ENCODE measurements at places on chromosomes 7 and 10.

DNA sequence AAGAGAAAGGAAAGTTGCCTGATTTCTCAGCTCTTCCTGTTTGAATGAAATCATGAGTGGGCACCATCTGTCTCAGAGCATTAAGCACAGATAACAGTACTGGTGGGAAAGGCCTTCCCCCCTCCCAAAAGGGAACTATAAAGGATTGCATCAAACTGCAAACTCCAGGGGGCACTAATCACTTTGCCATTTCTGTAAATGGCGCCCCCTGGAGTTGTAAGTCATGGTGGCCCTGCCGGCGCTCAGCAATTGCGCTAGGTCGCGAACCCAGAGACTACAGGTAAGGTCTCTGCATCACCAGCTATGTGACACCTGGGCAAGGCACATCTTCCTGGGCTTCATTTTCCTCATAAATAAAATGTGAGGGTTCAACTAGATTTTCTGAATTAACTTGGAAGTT is 11.1 kb downstream of the LRRC4 start:
- DNase-seq = no peak

DNA sequence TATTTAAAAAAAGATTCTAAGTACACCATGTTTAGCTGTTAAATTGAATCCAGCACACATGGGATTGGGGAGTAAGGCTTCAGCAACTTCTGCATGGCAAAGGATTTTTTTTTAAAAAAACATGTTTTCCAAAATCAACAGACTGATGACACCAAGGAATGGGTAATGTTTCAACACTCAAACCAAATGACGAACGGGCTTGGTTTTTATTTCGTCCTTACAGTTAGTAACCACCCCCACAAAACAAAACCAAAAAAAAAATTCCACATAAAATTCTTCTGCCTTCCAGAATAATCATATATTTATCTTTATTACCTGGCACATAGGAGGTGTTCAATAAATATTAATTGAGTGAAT is 45.7 kb downstream of the ICA1 start:
- DNase-seq = peak; percentile 73

DNA sequence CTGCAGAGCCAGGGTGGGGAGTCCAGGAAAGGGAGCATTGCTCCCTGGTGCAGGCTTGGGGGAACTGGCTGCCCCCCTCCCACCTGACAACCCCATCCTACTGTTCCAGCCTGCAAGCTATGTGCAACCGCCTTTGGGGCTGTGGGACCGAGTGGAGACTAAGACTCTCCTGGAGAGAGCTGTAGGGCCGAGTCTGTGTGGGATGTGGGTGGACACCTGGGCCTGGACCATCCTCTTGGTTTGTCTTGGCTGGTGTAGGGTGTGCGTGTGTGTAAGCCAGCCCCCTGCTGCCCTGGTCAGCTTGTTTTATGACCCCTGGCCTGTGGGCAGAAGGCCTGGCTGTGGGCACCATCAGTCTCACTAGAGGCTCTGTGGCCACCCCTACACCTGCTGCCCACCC is 1.6 kb upstream of the RAMP3 start:
- DNase-seq = no peak

- DNase-seq = no peak
These were observed 198.5 kb downstream of the PAXIP1 start for GRCh38 chr7:154804449-154804848.

DNA sequence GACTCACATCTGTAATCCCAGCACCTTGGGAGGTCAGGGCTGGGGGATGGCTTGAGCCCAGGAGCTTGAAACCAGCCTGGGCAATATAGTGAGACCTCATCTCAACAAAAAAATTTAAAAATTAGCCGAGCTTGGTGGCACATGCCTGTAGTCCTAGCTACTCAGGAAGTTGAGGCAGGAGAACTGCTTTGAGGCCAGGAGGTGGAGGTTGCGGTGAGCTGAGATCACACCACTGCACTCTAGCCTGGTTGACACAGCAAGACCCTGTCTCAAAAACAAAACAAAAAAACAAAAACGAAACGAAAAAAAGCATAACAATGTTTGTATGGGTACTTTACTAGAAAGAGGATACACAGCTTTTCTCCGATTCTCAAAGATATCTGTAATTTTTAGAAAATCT is 31.8 kb downstream of the WNT16 start:
- no peak for DNase-seq

GRCh38 chr10:62083412-62084267 is 182.1 kb downstream of the ARID5B start:
- DNase-seq = peak; percentile 59

DNA sequence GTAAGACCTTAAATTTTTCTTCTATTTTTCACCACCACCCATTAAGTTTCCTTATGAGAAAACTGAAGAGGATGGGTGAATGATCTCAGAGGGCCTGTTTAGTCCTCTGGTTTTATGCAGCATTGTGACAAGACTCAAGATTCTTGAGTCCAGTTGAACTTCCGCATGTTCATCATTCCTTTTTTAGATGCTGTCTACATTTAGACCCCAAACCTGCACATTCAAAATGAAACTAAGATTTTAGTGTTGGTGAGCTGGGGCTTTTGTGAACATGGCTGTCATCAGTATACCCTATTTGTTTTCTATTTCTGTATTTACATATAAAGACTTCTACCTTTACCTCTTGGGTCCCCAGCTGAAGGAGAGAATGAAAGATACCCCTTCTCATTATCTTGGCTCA is 31.1 kb downstream of the NET1 start:
- no peak for DNase-seq

GRCh38 chr10:125004571-125005311 is 62.8 kb downstream of the ZRANB1 start:
- DNase-seq = no peak

DNA sequence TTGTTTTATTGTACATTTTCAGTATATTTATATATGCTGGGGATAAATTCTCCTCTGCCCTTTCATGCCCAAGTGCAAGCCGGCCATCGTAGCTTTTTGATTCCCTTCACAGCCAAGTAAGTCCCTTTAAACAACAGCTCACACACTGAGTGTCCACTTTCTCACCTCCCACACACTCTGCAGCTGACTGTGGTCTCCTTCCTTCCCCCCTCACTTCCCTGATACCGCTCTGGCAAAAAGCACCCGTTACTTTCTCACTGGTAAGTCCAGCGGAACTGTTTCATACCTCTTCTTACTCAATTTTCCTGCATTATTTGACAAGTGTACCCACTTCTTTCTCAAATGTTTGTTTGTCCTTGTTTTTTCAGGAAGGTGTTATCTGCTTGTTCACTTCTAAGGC is 35.2 kb downstream of the MGAM start:
- no peak for DNase-seq

- peak; percentile 63 for DNase-seq
These were observed 45.7 kb downstream of the LYZL2 start for GRCh38 chr10:30583778-30584415.

DNA sequence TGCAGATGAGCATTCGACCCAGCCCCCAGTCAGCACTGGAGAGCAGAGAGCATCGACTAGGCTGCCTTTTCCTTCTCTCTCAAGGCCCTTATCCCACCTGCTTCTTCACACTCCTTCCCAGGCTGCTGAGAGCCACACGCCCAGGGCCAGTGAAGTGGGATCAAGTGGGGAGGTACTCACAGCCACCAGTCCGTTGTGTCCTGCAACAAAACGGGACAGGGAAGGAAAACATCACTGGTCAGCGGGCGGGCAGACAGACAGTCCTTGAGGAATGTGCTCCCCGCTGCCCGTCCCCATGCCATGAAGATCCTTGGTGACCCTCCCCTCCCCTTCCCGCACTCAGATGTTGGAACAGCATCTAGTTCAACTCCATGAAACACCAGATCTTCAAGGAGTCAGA is 4.2 kb downstream of the PYROXD2 start:
- no peak for DNase-seq

DNA sequence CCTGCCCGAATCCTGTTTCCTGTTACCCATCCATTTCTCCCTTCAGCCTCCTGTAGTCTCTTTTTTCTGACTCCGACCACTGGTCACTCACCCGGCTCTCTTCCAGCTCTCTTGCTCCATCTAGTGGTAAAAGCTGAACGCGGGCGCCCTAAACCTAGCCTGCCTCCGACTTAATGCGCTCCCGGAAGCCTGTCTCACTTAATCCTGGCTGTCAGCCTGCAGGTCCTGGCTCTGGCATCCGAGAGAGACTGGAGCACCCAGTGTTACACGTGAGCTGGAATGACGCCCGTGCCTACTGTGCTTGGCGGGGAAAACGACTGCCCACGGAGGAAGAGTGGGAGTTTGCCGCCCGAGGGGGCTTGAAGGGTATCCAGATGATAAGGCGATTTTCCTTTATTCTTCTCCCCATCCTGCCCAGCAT is 10.3 kb downstream of the SUMF2 start:
- DNase-seq = peak; percentile 71

DNA sequence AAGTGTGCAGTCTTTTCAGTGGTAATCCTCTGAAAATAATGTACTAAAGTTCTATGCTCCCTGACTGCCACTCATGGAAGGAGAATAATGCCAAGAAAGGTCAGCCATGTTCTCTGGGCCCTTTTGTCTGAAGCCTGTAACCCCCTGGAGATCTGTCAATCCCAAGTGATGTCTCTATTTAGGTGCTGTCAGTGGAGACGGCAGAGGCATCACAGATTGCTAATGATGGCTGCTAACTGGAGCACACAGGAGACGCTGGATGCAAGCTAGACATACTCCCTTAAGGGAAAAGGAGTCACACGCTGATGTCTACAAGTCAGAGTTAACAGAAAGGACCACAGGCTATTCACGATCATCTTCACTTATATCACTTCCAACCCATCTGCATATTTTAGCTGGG is 118.8 kb downstream of the RSU1 start:
- DNase-seq = no peak

- no peak for DNase-seq
These were observed 205.8 kb upstream of the SLC26A5 start for GRCh38 chr7:103651593-103652377.

GRCh38 chr7:145718129-145718528 is 398.5 kb upstream of the CNTNAP2 start:
- no peak for DNase-seq

DNA sequence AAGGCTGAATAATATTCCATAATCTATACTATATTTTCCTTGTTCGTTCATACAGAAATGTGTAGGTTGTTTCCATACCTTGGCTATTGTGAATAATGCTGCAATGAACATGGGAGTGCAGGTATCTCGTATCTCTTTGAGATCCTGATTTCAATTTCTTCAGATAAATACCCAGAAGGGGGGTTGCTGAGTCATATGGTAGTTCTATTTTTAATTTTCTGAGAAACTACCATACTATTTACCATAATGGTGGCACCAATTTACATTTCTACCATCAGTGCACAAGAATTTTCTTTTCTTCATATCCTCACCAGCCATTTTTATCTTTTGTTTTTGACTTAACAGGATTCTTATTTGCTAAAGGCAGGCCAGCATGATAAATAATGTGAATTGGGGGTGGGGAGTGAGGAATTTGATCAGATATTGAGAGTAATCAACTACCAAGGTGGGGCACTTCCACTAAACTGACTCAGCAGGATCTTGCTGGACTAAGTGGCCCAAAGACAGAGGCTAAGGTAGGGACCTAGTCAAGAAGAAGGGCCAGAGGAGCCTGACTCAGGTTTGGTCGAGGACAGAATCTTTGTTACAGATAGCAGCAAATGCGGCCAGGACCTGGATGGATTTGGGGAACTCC is 21.5 kb upstream of the CCSER2 start:
- DNase-seq = no peak

- no peak for DNase-seq
These were observed 60.9 kb upstream of the ADGRA1 start for GRCh38 chr10:133026726-133027395.

DNA sequence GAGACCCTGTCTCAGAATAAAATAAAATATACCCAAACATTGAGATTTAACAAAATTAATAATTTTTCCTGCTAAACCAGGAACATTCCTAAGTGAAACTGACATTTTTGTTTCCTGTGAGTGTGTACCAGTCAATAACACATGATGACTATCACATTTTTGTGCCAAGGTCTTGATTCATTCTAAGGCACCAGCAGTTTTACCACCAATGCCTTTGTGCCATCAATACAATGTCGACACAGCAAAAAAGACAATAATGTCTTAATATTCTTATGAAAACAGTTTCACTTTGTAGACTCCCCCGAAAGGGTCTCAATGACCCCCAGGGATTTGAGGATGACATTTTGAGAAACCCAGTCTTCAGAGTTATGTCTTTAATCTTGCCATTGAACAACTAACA is 7.2 kb upstream of the CADPS2 start:
- DNase-seq = no peak

GRCh38 chr7:134140889-134141867 is 14.0 kb downstream of the LRGUK start:
- peak; percentile 53 for DNase-seq

DNA sequence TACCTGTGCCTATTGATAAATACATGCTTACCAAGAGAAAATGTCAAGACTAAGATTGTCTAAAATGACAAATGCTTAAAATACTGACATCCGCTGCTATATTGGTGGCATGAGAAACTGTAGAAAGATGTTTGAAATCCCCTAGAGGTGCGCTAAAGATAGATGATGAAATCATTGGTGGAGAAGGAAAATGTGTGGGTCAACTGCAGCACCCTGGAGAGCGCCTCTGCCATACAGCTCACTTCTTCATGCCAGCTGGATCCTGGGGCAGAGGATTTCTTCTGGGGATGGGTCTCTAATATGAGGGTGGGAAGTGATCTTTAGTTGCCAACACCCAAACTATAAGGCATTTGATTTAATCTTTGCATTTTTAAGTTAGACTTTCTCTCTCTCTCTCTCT is 680.4 kb upstream of the POM121L12 start:
- no peak for DNase-seq

GRCh38 chr10:98326621-98327027 is 58.6 kb upstream of the LOXL4 start:
- DNase-seq = no peak

- peak; percentile 38 for DNase-seq
These were observed 577 bp downstream of the DNAJB9 start for GRCh38 chr7:108570146-108570755.

GRCh38 chr7:76234931-76235441 is 33.3 kb downstream of the SRRM3 start:
- peak; percentile 70 for DNase-seq

GRCh38 chr7:131327049-131327625 is 539 bp upstream of the MKLN1 start:
- DNase-seq = peak; percentile 71

- DNase-seq = no peak
These were observed 9.5 kb upstream of the SH2D4B start for GRCh38 chr10:80528185-80528700.

DNA sequence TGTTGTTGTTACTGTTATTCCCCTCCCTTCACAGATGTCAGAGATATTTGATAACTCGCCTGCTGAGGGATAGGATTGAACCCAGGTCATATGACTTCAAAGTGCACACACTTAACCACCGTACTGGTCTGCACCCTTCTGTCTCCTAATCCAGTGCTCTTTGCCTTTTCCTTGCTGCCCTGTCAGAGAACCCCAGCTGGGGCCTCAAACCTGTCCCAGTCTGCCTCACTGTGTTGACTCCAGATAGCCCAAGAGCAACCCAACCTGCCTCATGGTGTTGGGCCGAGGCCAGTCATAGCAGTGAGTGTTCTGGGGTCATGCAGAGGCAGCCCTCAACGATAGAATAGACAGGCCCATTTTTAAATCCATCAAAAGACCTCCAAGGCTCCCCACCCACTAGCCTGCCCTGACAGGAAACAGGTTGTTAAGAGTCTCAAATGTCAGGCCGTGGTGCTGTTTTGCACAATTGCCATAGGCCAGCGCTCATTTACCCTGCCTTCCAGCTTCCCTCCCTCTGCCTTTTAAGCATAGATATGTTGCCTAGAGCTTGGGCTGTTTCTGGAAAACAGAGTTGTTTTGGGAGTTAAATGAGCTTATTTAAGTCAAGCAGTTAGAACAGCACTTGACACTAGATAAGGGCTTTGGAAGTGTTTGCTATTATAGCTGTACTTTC is 37.0 kb upstream of the PDCD4 start:
- DNase-seq = no peak

GRCh38 chr10:127337801-127338200 is 141.4 kb upstream of the INSYN2A start:
- no peak for DNase-seq

All from fibroblast of gingiva (primary cell).